ENCODE measurements at places on chromosomes 4 and X.

GRCh38 chr4:31023109-31023508 lies 302.9 kb downstream of the PCDH7 start:
- no peak for DNase-seq

DNA sequence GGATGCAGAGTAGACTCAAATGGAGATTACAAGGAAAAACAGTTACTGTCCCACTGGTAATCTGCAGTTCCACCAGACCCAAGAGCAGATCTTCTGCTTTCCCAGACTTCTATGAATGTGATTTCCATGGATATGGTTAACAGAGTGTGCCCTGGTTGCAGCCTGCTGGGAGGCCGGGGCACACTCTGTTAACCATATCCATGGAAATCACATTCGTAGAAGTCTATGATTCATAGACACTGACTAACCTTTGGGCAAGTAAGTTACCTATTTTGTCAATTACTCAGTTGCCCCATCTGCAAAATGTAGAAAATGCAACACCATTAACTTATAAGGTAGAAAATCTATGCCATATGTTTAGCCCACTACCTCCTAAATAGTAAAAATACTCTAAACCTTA lies 443.1 kb upstream of the PITX2 start:
- no peak for DNase-seq

GRCh38 chr4:128512767-128513322 lies 225.2 kb upstream of the PGRMC2 start:
- DNase-seq = peak; percentile 24

- DNase-seq = peak; percentile 62
These were observed 32.6 kb downstream of the DOCK11 start for GRCh38 chrX:118528071-118528737.

GRCh38 chrX:7948483-7948882 lies 21.3 kb upstream of the PNPLA4 start:
- DNase-seq = no peak

DNA sequence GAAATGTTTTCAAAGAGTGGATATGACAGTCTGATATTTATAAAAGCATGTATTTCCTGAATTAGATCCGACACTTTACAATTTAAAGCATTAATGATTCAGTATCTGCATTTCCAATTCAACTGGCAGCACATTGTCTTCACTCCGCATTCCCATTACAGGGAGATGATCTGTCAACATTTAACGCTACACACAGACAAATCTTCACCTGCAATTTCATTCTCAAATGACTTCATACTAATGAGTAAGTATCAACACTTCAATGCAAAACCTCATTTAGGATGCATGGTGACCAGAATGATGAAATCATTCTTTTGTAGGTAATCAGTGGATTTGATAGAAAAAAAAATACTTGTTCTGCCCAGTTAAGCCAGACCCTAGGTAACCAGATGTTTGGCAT lies 749.6 kb downstream of the CENPC start:
- no peak for DNase-seq

- DNase-seq = peak; percentile 79
These were observed 51.3 kb upstream of the NFKB1 start for GRCh38 chr4:102449751-102450352.

- DNase-seq = no peak
These were observed 46.8 kb upstream of the PDE5A start for GRCh38 chr4:119675391-119675790.

GRCh38 chr4:77355731-77356130 lies 198.7 kb downstream of the CCNG2 start:
- DNase-seq = no peak

DNA sequence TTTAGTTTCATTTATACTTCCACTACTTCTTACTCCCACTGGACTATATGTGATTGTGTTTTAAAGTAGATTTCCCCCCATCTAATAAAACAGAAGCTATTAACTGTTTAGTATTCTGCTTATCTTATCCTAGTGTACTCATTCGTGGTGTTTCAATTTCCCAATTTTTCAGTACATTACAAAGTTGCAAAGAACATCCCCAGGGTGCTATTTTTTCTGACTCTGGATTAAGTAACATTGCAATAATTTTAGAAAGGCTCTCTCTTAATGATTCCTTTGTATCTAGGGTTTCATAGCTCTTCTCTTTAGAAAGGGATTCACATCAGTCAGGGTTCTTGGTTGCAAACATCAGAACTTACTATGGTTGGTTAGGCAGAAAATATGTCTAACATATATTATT lies 317.9 kb upstream of the DIPK2B start:
- DNase-seq = no peak

GRCh38 chrX:13078739-13079444 lies 34.5 kb upstream of the FAM9C start:
- peak; percentile 71 for DNase-seq

- DNase-seq = no peak
These were observed 609 bp upstream of the BCORL1 start for GRCh38 chrX:129981752-129982299.

GRCh38 chr4:143347484-143348111 lies 10.9 kb downstream of the GAB1 start:
- no peak for DNase-seq

DNA sequence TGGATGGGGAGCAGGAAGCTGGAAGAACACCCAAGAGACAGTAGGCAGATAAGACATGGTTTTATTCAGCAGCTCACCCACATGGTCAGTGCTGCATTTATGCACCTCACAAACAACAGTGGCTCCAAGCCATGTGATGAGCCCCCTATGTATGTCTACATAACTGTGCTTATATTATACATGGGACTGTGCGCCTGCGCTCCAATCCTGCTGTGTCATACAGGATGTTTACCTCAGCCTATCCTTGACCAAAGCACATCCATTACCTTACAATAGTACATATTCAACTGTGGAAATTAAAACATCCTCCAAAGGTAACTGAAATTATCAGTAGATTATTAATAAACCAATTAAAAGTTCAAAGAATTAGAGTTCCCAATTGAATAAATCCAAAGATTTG lies 44.1 kb upstream of the SGMS2 start:
- DNase-seq = no peak
